ENCODE measurements at places on chromosomes 2 and 18.

DNA sequence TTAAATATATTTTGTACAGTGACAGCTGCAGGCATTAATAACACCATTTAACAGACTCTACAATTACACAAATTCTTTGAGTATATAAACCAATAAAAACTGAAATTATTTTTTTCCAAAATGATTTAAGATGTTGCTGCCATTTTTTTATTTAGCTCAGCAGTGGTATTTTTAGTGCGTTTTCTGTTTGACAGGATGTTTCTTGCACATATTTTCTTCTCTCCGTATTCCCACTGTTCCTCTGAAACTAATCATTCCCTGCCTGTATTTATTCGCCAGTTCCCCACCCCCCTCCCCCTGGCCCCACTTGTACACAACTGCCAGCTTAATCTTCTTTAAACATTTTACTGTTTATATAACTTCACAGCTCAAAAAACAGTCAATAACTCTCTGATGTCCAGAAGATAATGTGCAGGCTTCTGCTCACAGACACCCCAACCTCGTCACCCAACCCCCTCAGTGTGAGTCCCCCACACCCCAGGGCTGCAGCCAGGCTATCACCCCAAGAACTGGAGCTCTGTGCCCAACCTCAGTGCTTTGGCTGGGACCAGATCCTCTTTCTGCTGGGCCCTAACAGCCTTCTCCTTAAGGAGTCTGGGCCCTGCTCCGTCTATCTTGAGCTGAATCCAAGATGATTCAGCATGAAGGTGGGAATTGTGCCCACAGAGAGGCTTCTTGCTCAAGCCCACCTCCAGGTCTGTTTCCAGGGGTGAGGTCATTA lies 41.6 kb upstream of the MAP4K4 start:
- DNase-seq: no peak

DNA sequence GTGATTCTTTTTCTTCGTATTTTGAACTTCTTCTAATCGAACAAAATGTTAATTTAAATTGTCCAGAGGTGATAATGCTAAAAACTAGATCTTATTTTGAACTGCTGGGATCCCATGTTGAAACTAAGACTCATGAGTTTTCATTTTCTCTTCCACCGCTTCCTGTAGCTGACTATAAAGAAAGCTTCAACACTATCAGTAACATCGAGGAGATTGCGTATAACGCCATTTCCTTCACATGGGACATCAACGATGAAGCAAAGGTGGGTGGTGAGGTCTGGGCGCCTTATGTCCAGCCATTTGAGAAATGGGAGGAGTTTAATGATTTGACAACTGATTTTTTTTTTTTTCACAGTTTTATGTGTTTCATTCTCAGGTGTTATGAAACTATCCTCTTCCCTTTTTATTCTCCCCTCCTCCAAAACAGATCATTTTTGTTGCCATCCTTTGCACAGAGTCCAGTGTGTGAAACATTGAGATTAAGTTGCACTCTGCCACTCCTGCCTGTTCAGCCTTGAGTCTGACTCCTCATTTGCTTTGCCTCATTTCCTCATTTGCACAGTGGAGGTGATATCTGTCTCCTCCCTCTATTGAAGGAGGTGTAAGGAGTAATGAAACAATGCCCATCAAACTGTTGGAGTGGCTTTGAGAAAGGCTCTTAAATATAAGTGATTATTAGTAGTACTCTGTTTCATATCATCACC lies 13.8 kb downstream of the GRHL1 start:
- no peak for DNase-seq

DNA sequence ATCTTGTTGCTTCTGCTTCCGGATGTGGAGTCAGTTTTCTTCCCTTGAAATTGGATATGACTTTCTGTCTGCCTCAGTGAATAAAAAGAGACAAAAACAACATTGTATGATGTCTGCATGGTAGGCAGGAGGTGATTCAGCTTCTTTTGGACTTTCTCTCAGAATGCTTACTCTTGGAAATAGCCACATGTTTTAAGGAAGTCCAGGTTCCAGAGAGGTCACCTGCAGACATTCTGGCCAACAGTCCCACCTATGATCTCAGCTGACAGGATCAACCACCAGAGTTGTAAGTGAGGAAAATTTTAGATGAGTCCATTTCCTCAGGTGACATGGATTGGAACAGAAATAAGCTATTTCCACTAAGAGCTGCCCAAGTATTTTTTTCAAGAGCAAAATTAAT lies 508.7 kb upstream of the FAM98A start:
- DNase-seq: no peak

DNA sequence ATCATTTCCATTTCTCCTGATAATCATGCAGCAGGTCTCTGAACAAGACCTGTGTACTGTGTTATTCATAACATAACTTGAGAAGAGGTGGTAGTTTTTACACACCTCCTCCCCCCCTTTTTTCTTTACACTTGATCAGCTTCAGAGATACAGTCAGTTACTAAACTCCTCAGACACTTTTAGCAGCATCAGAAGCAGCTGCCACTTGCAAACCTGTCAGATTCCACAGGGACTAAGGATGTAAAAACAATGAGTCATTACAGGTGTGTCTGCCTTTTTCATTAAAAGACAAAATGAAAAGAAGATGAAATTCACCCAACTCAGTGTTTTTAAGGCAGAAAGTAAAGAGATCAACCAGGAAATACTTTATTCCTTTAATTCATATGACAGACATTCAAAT lies 254.0 kb downstream of the NRXN1 start:
- DNase-seq: no peak

DNA sequence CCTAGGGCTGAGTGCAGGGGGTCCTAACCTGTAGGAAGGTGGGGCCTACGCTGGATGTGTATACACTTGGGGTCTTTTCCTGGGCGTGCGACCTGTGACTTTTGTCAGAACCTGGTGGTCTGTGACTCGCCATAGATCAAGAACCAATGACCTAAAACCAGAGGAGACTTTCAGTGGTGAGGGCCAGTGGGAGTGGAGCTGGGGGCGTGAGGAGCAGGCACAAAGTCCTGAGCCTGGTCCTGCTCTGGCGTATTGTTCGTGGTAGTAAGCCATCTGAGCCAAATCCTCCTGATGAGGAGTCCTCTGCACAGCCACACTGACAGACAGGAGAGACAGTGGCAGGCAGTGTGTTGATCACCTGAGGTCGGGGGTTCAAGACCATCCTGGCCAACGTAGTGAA lies 8.9 kb downstream of the INPP4A start:
- DNase-seq: no peak

DNA sequence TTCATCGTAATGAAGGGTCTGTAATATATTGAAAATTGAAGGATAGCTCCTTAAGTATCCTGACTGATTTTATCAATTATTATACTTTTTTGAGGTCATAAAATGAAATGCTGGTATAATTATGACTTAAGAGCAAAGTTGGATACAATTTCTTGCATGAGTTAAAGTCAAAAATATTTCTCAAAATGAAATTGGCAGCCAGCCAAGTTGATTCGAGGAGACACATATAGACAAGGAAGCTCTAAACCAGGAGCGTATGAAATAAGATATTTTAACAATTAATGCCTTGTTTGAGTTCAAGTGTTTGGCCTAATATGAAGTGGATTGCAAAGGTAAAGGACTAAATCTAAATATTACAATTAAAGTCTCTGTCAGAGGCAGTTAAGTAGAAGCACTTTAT lies 260.4 kb upstream of the DSEL start:
- no peak for DNase-seq

GRCh38 chr2:71277147-71277475 lies 50.2 kb upstream of the PAIP2B start:
- no peak for DNase-seq

- no peak for DNase-seq
Observed at GRCh38 chr2:182302174-182302573, 124.7 kb downstream of the PDE1A start.

DNA sequence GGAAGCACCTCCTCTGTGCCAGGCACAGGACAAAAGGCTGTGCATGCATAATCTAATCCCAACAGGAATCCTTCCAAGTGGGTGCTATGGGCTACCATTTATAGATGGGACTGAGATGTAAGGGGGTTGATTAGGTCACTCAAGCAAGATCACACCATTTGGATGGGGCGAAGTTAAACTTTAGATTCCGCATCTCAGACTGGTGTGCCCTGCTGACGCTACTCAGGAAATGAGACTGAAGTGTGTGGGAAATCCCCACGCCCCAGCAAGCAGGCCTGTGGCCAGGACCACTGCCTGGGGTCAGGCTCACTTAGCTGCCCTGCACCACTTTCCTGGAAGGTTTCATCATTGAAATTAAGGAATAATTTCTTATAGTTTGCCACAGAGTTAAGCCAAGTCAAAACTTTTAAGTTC lies 70.5 kb upstream of the PPP1CB start:
- DNase-seq: no peak

DNA sequence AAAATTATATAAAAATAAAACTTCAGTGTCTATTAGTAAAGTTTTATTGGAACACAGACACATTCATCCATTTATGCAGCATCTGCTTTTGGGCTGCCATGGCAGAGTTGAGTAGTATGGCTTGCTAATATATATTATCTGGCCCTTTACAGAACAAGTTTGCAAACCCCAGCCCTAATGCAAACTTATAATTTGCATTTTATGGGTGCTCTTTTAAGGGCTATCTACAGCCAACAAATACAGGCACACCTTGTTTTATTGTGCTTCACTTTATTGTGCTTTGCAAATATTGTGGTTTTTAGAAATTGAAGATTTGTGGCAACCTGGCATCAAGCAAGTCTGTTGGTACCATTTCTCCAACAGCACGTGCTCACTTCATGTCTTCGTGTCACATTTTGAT lies 35.2 kb upstream of the DLX2 start:
- DNase-seq: no peak

DNA sequence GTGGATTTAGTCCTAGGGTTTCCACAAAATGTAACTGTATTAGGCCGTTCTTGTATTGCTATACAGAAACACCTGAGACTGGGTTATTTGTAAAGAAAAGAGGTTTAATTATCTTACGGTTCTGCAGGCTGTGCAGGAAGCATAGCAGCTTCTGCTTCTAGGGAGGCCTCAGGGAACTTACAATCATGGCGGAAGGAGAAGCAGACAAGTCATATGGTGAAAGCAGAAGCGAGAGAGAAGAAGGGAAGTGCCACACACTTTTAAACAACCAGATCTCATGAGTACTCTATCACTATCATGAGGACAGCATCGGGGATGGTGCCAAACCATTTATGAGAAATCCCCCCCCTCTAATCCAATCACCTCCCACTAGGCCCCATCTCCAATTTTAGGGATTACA lies 9.5 kb upstream of the CCDC68 start:
- DNase-seq: no peak

DNA sequence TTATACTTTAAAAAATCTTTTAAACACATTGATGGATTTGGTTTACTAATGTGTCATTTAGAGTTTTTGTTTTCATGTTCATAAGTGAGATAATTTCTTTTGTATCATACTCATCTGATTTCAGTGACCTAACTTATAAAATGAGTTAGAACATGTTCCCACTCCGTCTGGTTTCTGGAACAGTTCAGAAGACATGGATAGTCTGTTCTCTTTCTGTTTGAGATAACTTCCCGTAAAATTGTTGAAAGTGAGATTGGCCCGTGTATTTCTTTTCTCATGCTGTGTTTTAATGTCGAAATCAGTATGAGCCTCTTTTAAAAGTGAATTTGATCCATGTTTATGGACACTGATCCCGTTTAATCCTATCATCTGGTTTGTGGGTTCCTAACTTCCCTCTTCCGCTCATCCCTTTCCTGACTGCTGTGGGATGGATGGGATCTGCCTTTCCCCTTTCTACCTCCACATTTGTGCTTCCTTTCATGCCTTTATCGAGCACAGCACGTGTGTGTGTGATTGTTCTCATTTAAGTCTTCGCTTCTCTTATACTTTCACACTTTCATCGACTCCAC lies 78.9 kb downstream of the COPS8 start:
- DNase-seq: no peak

DNA sequence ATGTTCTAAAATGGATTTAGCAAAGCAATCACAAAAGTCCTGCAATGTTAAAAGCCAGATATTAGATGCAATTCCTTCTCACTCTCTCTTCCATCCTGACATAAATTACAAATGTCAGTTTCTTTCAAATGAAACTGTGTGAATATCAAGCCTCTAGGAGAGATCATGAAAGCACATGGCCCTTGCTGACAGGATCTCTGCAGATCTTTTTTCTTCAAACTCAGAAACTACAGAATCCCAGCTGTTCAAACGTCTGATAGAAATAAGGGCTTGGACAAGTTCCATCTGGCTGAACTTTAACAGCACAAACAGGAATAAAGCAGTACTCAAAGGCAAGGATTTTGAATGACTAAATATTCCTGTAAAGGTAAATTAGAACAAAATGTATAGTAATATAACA lies 47.6 kb downstream of the PDE1A start:
- no peak for DNase-seq

GRCh38 chr18:6677086-6677485 lies 52.4 kb upstream of the ARHGAP28 start:
- DNase-seq: no peak

GRCh38 chr18:31241900-31242409 lies 76.0 kb upstream of the DSG1 start:
- DNase-seq: no peak

DNA sequence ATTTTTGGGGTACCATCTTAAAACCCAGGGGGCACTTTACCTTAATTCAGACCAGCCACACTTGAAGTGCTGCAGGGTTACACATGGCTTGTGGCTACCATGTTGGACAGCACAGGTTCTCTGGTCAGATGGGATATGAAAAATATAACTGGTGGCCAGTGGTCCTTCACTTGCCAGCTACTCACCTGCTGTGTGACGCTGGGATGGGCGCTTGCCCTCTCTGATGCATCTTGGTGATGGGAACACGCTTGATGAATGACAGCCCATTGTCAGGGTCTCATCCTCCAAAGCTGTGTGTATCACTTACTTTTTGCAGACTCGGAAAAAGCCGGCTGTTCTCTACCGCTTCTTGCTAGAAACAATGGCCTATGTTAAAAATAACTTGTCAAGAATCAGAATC lies 22.5 kb downstream of the HJURP start:
- no peak for DNase-seq

DNA sequence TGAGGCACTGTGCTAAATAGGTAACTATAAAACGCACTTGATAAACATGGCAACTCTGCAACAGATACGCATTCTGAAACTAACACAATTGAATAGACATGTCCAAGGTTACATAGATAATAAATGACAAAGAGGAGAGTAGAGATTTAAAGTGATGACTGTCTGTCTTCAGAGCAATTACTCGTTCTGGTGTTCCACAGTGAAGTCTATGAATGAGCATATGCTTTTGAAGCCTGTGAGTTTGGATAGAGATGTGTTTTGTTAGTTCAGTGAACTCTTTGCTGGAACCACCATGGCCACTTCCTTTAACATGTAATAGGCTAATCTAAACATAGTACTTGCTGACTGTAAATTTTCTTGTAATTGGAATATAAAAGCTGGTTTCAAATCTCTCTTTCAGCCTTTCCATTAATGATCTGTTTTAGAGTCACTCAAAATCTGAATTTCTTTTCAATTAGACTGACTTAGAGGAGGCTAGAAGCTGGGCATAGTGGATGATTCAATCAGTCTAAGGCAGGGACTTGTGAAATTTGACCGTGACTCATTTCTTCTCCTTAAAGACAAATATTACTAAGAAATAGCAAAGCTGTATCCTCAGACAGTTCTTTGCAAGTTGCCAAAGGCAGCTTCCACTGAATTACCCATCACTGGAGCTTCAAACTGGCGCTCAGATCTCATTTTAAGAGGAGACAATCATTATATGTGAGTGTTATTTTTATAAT lies 1130.1 kb upstream of the CELF4 start:
- no peak for DNase-seq

GRCh38 chr2:20604951-20605381 lies 45.9 kb downstream of the HS1BP3 start:
- no peak for DNase-seq

Data from DMS153 (cell line).